Temporal lobe (tissue), 4 donors: ENCODE measurements at places on chromosomes 2 and 18. TPM values are rescaled to one million over a fixed set of nuclear protein-coding genes. Genes with fewer than 3 reads are reported as not detected.

GKN1 gene
- 2.0 TPM for total RNA-seq

NDC80 gene
- total RNA-seq, result 3.4 TPM

C1QL2 gene
- total RNA-seq, result 4.4 TPM

SESTD1 gene
- total RNA-seq, result 88.8 TPM

HOXD10 gene
- total RNA-seq, result not detected
